A172 (cell line): ENCODE measurements at places on chromosomes 1 and 21. TPM values are rescaled to one million over a fixed set of nuclear protein-coding genes. Genes with fewer than 3 reads are reported as not detected.
A peak's percentile ranks its signal among the peaks of the same experiment; 100 is the strongest.

The TRIM17 gene
- not detected in 2 replicates for total RNA-seq

The KLHDC7A gene
- 0.91 and 2.0 TPM in 2 replicates for total RNA-seq

The FMOD gene
- not detected in 2 replicates for total RNA-seq

- no peak for DNase-seq
These were observed 49.4 kb upstream of the CD34 start for GRCh38 chr1:207960346-207960745.

The ANKRD45 gene
- 0.29 and 0.96 TPM in 2 replicates for total RNA-seq

- no peak for DNase-seq
These were observed 945 bp downstream of the RNPEP start for GRCh38 chr1:201983380-201983805.

The SPOCD1 gene
- total RNA-seq = 5.7 and 6.9 TPM in 2 replicates

GRCh38 chr1:30777904-30778153 is 20.3 kb upstream of the LAPTM5 start:
- DNase-seq = no peak

The MCOLN3 gene
- total RNA-seq = 19.3 and 22.4 TPM in 2 replicates

DNA sequence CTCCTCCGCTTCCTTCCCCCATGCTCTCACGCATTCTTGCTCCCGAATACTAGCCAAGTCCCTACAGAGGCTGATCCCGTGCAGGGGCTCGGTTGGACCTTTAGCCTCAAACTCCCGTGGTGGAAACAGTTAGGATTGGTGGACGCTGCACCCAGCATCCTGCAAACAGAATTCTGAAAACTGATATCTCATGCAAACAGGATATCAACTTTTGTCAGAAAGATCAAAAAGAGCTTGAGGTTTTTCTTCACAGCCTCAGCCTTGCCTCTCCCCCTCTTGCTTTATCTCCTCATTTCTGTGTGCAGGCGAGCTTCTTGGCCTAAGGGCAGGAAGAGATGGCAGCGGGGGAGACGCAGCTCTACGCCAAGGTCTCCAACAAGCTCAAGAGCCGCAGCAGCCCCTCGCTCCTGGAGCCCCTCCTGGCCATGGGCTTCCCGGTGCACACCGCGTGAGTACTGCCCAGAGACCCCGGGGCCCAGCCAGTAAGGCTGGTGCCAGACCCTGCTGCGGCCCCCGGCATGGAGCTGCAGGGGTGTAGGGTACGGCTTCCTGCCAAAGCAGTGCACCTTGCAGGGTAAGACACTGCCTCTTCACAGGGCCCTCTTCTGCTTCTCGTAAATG is at the start of gene UBASH3A:
TSS of gene UBASH3A (plus strand) at position 292 of the 621 bp plus-strand sequence. CDS start at position 336, 44 bp downstream.
- DNase-seq = no peak

GRCh38 chr1:62953633-62954032 is 169.7 kb downstream of the ATG4C start:
- DNase-seq = no peak

GRCh38 chr1:214957330-214958137 is 125.0 kb upstream of the KCNK2 start:
- DNase-seq = peak; percentile 92

DNA sequence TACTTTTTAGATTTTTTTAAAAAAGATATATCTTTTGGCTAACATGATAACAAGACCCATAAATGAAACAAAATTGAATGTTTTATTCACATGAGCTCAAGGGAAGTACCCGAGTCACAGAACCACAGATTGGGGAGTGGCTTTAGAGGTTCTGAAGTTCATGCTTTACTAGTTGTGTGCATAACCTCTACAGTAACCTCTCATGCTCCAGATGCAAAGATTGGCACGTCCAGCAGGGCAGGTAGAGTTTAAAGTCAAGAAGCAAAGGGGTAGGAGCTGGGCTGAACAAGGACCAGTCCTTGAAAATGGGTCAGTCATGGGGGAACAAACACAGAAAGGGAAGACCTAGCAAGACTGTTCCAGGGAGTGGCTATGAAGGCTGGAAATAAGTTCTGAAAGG is 109.6 kb downstream of the RNF220 start:
- no peak for DNase-seq

- no peak for DNase-seq
These were observed 9.5 kb downstream of the TRAF5 start for GRCh38 chr1:211336161-211336560.

The NAV1 gene
- 29.7 and 40.3 TPM in 2 replicates for total RNA-seq

- peak; percentile 76 for DNase-seq
These were observed 89.6 kb downstream of the PKN2 start for GRCh38 chr1:88773540-88774150.

GRCh38 chr1:199978408-199978940 is 49.0 kb upstream of the NR5A2 start:
- DNase-seq = no peak

GRCh38 chr1:91697861-91698260 is 188.1 kb downstream of the TGFBR3 start:
- no peak for DNase-seq

DNA sequence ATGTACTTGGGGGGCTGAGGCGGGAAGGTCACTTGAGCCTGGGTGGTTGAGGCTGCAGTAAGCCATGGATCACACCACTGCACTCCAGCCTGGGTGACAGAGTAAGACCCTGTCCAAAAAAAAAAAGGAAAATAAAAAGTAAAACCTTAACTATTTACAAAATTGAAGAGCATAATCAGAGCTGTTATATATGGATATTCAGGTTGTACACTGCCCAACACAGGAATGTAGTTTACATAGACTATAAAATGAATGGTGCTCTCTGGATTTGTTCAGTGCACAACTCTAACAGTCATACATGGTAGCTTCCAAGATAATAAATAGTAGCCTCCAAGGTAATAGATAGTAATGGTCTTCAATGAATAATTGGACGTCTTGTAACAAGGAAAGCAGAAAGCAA is 22.6 kb upstream of the SRSF10 start:
- no peak for DNase-seq

DNA sequence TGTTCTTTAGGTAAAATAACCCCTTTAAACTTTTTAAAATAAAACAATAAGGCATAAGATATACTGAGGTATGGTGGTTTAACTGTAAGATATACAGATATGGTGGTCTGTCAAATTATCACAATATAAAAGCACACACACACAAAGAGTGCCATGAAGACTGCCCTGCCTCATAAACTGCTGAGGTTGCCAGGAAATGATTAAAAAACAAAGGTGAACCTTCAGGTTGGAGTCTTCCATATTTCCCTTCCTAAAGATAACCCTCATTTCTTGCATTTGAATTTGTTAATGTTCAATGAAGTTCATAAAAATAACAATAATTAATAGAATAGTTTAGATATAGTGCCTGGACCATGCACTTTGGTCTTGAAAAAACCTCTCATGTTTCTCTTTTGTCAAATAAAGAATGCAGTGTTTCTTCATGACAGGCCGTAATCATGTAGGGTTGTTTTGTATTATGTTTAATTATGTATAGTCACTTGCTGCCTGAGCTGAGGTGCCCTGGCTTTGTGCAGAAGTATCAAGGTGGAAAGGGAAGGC is 123.6 kb upstream of the B3GALT2 start:
- no peak for DNase-seq

The CAMK2N1 gene
- 2.9 and 3.6 TPM in 2 replicates for total RNA-seq

DNA sequence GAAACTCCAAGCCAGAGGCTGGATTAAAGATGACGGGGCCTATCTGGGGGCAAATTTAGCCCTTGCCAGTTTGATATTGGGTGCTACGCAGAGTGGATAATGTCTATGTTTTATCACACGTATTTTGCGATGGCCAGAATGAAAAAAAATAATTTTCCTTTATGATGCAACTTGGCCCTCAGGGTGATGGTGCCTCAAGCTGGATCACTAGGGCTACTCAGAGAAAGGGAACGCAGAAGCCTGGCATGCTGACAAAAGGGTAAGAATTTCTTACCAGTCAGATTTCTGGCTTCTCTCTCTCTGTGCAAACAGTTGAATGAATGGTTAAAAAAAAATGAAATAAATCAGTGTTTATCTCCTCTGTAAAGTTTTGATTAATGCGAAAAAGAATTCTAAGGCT is 32.6 kb upstream of the NEK2 start:
- no peak for DNase-seq

The LRRC3 gene
- 0.50 and 1.5 TPM in 2 replicates for total RNA-seq

GRCh38 chr1:66119148-66119547 is 326.5 kb downstream of the PDE4B start:
- DNase-seq = no peak

DNA sequence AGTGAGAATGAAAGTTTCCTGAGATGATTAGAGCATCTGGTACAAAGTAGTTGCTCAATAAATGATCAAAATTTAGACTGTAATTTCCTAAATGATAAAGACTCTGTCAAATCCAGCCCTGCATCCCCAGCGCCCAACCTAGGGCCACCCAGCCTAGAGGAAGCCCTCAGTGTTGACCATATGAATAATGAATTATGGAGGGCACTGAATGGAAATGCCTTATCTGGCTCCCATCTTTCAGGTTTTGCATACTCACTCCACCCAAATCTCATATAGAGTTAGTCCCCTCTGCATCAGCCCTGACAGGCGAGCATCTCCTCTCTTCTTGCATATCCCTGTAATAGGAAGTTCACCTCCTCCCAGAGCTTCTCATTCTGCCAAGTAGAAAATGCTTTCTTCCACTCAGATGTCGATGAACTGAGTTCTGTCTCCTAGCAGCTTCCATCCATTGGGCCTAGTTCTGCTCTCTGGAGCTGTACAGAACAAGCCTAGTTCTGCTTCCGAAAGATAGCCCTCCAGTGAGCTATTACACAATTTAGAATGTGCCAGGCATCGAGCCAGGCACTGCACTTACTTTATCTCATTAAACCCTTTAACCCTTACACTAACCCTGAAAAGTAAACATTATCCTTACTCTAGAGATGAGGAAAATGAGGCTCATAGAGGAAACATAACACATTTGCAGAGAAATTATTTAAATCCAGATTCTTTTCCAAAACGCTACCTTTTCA is 20.9 kb downstream of the COA7 start:
- DNase-seq = no peak

DNA sequence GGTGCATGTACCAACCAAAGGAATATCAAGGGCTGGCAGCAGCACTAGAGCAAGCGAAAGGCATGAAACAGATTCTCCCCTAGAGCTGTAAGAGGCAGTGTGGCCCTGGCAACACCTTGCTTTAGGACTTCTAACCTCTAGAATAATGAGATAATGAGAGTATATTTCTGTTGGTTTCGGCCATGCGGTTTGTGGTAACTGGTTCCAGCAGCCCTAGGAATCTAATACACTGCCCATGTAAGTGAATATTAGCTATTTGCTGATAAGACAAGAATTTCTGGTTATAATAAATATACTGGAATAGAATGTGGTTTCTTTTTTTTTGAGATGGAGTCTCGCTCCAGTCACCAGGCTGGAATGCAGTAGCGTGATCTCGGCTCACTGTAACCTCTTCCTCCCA is 199.4 kb downstream of the GABPA start:
- no peak for DNase-seq

- no peak for DNase-seq
These were observed 13.9 kb upstream of the CTSE start for GRCh38 chr1:206037581-206037980.

DNA sequence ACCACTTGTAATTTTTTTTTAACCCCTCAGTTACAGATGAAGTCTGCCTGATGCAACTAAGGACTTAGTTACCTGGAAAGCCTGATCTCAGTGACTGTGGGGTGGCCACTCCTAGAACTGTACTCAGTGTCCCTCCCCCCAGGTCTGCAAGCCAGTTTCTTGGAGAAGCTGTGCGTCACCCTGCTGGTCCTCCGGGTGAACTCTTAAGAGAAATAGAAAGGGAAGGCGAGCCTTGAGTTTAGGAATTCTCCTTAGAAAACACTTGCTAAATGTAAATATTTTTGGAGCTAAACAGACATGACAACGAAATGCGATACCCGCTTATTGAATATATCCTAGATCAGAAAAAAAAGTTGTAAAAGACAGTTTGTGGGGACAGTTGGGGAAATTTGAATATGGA is 730 bp downstream of the SLC16A4 start:
- DNase-seq = peak; percentile 62

DNA sequence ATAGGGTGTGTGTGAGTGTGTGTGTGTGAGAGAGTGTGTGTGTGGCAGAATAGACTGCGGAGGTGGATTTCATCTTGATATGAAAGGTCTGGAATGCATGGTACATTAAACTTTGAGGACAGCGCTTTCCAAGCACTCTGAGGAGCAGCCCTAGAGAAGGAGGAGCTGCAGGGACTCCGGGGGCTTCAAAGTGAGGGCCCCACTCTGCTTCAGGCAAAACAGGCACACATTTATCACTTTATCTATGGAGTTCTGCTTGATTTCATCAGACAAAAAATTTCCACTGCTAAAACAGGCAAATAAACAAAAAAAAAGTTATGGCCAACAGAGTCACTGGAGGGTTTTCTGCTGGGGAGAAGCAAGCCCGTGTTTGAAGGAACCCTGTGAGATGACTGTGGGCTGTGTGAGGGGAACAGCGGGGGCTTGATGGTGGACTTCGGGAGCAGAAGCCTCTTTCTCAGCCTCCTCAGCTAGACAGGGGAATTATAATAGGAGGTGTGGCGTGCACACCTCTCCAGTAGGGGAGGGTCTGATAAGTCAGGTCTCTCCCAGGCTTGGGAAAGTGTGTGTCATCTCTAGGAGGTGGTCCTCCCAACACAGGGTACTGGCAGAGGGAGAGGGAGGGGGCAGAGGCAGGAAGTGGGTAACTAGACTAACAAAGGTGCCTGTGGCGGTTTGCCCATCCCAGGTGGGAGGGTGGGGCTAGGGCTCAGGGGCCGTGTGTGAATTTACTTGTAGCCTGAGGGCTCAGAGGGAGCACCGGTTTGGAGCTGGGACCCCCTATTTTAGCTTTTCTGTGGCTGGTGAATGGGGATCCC is 18.3 kb upstream of the HDAC1 start:
- peak; percentile 41 for DNase-seq

DNA sequence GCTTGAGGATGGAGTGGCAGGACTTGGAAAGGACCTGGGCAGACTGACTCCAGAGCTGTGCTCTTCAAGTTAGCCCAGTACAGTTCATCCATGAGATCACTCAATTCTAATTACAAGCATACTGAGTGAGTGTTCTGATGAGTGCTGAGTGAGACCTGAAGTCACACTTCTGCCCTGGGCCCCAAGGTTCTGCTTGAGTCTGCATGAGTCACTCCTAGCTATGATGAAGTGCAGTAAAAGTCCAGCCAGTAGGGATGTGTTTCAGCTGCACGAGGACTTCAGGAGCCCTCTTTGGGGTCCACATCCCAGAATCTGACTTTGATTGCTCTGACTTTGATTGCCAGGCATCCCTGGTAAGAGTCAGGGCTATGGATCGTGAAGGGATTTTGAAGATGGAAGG is 35.8 kb downstream of the PLEKHA6 start:
- peak; percentile 59 for DNase-seq

DNA sequence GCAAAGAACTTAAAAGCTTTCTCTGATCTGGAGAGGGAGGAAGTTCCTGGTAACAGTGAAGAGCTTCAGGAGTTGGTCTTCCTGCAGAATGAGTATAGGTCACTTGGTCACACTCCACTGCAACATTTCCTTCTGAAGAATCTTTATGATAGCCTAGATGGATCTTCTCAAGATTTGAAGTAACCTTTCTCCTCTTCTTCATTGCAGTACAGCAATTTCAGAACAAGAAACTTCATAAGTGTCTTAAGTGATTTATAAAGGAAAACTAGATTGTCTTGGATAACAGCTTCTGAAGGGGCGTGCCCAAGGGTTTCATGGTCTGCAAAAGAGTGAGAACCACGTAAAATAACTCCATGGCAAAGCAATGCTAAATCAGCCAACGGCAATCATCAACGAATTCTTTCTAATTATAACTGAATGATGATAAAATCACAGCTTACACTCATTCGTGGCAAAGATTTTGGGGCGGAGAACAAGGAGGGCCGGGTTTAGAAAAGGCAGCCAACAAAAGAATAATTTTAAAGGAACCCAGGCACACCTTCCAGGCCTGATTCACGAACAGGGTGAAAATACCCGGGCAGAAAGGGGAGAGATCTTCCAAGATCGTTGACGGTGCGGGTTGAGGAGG is 53.9 kb upstream of the ASPM start:
- peak; percentile 24 for DNase-seq

The SLC9C2 gene
- total RNA-seq = not detected in 2 replicates

The KRTAP7-1 gene
- total RNA-seq = not detected in 2 replicates
